ENCODE measurements at places on chromosomes 12 and 14.

DNA sequence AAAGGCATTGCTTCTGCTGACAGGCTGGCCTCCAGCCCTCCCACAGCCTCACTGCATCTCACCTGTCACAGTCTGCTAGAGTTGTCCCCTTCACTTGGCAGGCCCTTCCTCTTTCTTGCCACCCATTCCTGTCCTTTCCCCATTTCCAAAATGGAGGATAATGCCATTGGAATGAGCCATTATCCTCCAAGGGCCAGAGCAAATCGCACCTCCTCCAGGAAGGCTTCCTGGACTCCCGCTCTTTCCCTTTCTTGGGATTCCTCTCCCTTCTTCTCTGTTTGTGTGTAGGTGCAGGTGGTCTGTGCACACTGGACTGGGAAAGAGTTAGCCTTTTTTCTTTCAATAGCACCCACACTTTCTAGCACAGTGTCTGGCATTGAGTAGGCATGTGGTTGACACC lies 3.8 kb downstream of the KRT82 start:
- DNase-seq, result no peak

DNA sequence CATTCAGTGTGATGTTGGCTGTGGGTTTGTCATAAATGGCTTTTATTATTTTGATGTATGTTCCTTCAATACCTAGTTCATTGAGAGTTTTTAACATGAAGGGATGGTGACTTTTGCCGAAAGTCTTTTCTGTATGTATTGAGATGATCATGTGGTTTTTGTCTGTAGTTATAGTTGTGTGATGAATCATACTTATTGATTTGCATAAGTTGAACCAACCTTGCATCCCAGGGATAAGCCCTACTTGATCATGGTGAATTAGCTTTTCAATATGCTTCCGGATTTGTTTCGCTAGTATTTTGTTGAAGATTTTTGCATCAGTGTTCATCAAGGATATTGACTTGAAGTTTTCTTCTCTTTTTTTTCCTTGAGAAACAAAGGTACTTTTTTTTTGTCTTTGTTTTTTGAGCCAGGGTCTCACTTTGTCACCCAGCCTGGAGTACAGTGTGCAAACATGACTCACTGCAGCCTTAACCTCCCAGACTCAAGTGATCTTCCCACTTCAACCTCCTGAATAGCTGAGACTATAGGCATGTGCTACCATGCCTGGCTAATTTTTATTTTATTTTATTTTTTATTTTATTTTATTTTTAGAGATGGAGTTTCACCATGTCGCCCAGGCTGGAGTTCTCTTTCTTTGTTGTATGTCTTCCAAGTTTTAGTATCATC lies 121.3 kb downstream of the FUT8 start:
- no peak for DNase-seq

DNA sequence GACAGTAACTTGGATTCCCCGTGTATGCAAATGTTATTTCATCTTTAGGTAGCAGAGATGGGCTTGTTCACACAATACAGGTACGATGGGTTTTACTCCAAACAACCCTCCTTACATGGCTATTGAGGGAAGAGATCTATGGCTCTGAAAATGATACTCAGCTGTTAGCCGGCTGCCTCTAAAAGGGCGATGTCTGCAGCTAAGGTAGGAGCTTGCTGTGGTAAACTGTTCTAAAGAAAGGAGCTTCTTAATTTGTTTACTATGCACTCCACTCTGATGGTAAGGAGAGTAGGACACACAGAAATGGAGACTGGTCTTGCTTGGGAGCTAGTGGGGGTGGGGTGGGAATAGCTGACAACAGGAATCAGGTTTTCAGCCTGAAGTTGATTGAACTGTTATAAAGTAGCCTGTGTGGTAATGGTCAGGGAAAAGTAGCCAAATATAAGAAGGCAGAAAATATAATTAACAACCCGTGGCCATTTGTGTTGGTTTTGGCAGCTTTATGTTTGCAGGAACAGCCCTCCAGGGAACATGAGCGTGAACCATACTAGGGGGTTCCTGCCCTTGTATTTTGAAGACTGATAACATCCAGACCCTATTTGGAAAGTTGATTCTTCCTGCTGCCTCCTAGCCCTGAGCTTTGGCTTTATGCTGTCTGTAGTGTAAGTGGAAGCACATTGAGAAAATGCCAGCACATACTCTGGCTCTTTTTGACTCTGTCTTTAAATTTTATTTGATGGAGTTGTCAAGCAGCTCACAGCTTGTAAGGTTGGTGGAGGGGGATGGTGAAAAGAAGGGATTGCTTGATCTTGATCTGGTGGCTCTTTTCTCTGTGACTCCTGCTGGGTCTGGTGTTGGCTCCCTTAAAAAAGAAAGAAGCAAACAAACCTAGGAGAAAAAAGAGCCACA lies 929.8 kb downstream of the DIO2 start:
- DNase-seq, result no peak

GRCh38 chr12:75545636-75546035 lies 34.2 kb upstream of the KRR1 start:
- DNase-seq, result no peak

Measured in sciatic nerve (tissue), 2 donors.